NCI-H1417 treated with DMSO at 0.1 percent for 48 hours (cell line): ENCODE measurements at places on chromosomes 13 and 19.

GRCh38 chr13:32427852-32428580 is at the start of gene N4BP2L1:
Gene N4BP2L1, minus strand, starts transcription at chr13:32428130. Its CDS starts 48 bp downstream, at chr13:32428082.
- DNase-seq, result no peak

- DNase-seq, result no peak
These were observed 11.9 kb downstream of the SELENOW start for GRCh38 chr19:47790398-47790814.

GRCh38 chr19:3657395-3657769 is 30.8 kb upstream of the CACTIN start:
- DNase-seq, result no peak

- no peak for DNase-seq
These were observed 9.5 kb downstream of the NKPD1 start for GRCh38 chr19:45151320-45151719.

DNA sequence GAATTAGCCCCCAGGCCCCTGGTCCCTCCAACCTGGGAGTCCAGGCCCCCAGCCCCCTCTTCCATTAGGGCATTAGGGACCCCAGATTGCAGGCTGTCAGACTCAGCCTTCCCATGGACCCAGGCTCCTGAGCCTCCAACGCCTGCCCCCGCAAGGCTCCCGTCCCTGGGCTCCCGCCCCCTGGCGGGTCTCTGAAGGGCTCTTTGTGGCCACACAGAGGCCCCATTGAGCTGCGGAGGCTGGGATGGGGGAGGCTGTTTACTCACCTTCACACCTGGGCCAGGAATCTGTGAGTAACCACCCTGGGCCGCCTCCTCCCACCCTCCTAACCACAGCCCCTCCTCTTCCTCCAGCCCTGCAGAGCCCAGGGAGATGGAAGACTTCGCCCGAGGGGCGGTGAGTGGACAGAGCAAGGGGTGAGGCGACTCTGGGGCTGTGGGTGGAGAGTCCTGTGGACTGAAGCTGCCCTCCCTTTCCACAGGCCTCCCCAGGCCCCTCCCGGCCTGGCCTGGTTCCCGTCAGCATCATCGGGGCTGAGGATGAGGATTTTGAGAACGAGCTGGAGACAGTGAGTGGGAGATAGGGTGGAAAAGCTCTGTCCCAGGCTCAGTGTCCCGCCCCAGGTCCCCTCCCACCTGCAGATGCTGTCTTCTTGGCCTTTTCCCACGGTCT is 4.9 kb downstream of the ARHGEF1 start:
- DNase-seq, result no peak

DNA sequence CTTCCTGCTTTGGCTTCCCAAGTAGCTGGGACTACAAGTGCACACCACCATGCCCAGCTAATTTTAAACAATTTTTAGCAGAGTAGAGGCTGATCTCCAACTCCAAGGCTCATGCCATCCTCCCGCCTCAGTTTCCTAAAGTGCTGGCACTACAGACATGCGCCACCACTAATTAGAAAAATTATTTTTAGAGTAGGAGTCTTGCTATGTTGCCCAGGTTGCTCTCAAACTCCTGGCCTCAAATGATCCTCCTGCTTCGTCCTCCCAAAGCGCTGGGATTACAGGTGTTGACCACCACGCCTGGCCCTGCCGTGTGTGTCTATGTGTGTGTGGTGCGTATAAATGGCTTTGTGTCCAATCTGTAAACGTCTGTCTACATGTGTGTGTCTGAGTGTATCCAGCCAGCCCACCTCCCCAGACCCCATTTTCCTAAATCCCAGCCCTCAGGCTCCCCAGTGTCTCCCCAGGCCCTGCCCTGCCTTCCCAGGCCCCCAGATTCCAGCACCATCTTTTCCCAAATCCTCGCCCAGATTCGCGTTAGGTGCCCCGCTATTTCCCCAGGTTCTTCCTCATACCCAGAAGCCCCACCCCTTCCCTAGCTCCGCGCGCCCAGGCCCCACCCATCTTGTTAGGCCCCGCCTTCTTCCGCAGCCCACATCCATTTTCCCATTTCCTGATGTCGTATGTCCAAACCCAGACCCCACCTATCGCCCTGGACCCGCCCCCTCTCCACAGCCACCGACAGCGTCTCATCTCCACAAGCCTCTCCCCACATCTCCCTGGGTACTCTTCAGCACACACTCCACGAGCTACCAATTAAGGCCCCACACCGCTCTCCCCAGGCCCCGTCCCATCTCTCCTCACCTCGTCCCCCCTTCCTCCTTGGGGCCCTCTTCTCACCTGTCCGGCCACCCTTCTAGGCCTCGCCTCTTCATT is 24.9 kb downstream of the SLC8A2 start:
- DNase-seq, result peak; percentile 91

DNA sequence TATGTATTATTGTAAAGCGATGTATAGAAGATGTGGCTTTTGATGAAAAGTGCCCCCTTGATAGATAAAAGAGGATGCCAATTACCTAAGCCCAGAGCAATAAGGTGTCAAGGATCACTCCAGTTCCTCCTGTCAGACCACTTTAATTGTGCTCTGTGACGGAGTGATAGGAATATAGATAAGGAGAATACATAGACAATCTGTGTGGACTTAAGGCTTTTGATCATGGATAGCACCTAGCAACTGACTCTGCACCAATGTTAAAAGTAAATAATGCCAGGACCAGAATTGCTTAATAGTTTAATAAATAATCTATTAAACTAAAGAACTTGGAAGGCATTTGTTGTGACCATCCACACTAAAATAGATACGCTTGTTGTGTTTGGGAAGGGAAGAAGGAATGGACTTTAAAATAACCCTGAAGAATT is 390.7 kb upstream of the ARGLU1 start:
- DNase-seq, result no peak

DNA sequence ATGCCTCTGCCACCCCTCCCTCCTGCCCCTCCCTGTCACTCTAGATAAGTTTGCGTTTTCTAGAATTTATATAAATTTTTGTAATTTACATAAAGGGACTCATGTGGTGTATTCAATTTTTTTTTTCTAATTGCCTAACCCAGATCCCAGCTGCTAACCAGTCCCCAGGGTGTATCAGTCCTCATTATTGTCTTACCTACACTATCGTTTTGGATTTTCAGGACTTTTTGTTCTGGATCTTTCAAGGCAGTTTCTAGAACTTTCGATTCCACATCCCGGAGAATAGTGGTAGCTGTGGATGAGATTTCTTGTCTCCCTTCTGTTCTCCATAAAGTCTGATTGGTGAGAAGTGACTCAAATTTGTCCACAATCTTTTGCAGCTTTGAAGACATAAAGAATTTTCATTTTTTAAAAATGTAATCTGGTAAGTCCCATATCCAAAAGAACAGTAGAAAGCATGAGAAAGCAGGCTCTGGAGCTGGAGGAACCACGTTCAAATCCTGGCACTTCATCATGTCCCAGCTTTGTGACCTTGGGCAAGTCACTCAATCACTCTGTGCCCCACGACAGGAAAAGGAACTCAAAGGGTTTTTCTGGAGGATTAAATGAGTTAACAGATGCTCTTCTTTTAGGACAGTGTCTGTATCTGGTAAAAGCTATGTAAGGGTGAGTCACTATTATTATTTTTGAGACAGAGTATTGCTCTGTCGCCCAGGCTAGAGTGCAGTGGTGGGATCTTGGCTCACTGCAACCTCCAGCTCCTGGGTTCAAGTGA is 19.7 kb downstream of the ADGRE3 start:
- no peak for DNase-seq

DNA sequence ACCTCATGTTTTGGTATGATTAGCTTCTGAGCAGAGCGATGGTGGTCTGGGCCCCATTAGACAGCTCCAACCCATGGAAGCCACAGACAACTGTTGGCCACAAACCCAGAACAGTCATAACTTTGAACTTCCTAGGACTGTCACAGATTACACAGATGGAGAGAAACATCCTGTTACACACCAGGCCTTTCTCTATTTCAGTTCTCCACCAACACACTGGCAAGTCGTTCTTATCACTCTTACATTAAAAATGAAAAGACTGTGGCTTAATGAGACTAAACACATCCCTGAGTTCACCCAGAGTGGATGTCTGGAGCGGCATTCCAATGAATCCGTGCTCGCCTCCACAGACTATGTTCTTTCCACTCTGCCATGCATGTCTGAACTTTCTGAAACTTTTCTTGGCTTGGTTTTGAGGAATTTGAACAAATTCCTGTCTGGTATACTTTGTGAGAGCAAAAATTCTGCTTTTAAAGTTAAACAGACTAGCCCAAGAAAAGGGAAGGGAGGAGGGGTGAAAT is 109.1 kb downstream of the NALCN start:
- DNase-seq, result no peak

DNA sequence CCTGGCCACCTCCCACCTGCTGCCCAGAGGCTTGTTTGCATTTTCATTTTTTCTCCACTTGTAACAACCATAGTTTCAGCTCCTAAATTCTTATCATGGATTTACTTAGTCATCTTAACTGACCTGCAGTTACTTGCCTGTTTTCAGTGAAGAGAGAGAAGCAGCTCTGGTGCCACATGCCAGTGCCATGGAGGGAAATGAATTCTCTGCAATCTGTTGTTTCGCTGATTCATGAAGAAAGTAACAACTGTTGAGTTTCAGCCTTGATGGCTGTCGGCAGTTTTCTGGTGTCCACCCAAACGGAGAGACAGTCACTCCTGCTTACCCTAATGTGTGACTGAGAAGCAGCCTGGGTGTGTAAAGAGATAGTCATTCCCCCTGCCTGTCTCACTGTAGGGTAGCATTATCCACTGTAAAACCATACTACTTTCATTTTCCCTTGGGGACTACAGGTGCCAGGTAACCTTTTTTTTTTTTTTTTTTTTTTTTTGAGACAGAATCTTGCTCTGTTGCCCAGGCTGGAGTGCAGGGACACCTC is 116.1 kb downstream of the DNAJC3 start:
- DNase-seq, result no peak

GRCh38 chr19:1491849-1492170 is 829 bp downstream of the REEP6 start:
- DNase-seq, result no peak

- no peak for DNase-seq
These were observed 139.7 kb downstream of the SLITRK6 start for GRCh38 chr13:85659493-85659892.
